ENCODE measurements at places on chromosomes 2 and 18.

- DNase-seq: no peak
Observed at GRCh38 chr18:11042247-11042646, 107.1 kb downstream of the PIEZO2 start.

DNA sequence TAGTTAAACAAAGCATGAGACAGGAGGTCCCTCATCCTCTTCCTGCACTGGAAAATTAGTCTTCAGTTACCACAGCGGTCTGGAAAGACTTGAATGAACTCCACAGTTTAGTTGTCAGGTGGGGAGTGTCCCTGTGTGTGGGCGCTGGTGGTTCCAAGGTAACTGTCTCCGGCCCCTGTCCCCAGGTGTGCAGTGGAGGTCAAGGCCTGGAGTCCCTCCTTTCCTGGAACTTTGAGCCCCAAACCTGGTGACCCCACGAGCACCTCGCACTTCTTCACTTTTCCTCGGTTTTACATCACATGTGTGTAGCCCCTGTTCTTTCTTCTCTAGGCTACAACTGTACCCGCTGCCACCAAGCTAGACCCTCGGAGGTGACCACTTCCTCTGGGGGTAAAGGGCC is 28.0 kb upstream of the INHBB start:
- DNase-seq: no peak

- DNase-seq: no peak
Observed at GRCh38 chr2:221943076-221943810, 355.6 kb downstream of the PAX3 start.

- no peak for DNase-seq
Observed at GRCh38 chr2:165895974-165896373, 57.6 kb downstream of the TTC21B start.

GRCh38 chr2:99468155-99468554 is 21.7 kb downstream of the REV1 start:
- no peak for DNase-seq

- DNase-seq: no peak
Observed at GRCh38 chr2:202757339-202757738, 114.2 kb downstream of the ICA1L start.

DNA sequence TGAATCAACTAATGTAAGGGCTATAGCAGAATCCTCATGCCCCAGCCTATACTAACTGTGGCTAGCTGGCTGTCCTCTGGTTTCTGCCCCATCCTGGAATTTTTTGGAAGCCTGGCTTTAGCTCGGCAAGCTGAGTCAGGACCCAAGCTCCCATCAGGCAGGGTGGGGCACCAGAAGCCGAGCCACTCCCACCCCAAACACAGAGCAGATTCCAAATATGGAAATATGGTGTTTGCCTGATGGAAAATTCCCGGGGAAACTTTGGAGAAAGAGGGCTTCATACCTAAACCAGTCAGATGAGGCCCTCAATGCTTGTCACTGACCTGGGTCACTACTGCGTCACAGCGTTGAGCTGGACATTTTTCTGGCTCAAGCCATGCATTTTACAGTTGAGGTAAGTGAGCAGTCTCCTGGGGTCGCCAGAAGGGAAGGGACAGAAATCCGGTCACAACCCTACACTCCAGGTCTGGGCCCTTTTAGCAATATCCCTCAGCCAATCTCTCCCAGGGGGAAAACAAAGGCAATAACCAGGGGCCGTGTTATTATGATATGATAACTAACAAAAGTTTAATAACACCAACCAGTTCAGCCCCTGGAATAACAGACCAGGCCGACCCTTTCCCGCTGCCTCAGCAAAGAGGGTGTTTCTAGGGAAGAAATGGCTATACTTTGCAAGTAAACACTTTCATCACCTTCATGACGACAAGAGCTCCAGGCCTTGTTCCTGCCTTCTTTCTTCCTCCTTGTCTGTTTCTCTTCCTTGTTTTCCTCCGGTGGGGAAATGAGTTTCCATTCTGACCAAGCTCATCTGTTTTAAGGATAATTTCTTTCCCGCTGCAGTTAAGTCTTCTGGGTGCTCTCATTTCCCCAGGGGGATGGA is 37.7 kb downstream of the PSD4 start:
- no peak for DNase-seq

Data from CD4-positive, alpha-beta T cell treated with Interleukin-4 for 4 hours (primary cell).